ENCODE measurements at places on chromosomes 12 and 14.
A peak's percentile ranks its signal among the peaks of the same experiment; 100 is the strongest.

GRCh38 chr12:111842556-111843396, 748 bp downstream of the MAPKAPK5 start:
- no peak for DNase-seq

DNA sequence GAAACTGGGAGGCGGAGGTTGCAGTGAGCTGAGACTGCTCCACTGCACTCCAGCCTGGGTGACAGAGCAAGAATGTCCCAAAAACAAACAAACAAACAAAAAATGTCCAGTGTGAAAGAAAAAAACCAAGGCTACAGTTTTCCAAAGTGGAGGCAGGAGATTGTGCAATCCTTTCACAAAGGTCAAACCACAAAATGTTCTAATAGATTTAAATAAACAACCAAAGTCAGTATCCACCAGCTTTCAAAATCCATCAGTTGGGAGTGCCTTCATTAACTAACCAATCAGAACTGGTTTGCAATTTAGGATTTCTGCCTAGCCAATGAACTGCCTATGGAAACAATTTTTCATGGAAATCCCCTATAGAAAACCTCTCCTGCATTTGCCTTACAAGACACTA, 52.3 kb upstream of the TRIM9 start:
- DNase-seq, result no peak

DNA sequence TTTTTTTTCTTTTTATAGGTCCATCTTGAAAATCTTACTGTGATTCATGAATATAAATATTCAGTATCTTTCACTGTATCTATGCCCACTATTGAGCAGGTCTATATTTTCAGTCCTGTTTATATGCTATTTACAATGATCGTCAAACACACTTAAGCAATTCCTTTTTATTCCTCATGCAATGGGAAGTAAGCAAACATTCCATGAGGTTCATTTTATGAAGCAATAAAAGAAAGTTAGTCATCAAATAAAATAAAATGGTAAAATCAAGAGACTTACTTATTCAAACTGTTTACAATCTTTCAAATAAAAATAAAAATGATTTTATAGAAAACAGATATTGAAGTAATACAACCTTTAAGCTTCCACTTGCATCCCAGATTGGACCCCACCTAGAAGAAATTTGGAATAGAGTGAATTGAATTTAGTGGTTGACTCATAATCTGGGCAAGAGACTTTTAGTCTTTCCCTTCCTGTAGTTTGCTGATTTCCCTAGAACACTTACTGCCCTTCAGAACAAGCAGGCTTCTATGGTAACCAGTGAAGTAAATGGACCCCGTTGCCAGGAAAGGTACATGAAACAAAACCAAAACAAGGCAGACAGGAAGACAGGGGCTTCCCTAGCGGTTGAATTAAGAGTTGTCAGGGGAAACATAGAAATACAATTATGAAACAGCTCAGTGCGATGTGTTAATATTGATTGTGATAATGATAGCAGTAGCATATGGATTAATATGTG, 241.0 kb upstream of the ATP2B1 start:
- peak; percentile 21 for DNase-seq

DNA sequence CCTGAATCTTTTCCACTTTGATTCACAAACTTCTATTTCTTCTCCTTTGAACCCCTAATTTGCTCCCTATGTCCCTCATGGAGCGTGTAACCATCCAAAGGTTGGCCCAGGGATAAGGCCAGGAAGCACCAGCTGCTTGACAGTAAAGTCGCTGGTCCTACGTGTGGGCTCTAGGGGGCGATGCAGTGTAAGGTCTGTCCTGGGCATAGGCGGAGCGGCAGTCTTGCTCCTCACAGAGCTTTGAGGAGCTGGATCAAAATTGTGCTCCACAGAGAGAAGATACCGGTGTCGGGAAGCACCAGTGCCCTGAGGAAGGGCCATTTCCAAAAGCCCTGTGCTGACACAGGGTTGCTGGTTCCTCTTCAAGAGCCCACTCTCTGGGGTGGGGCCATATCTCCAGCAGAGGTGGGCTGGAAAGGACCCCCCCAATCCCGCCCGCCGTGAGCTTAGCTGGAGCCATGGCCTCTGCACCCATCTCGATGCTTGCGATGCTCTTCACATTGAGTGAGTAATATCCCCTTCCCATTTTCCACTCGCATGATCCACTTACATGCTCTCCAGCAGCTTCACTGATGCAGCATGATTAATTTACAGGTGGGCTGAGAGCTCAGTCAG, 49.9 kb upstream of the OR4E1 start:
- DNase-seq, result no peak

DNA sequence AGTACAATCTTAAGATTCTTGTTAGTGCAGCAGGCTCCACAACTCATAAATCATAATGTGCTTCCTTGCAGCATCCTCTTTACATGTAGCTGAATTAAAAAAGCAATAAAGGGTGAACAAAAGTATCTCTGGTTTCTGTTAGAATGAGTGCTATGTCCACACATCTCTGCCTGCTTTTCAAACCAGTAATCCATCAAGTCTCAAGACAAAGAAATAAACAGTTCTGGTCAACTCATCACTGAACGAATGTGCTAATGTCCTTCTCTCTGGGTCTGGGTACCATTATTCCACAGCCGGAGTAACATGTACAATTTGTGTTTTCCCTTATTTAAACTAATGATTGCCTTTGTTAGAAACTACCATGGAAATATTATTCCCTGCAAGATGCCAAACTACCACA, 273.0 kb upstream of the USP15 start:
- no peak for DNase-seq

DNA sequence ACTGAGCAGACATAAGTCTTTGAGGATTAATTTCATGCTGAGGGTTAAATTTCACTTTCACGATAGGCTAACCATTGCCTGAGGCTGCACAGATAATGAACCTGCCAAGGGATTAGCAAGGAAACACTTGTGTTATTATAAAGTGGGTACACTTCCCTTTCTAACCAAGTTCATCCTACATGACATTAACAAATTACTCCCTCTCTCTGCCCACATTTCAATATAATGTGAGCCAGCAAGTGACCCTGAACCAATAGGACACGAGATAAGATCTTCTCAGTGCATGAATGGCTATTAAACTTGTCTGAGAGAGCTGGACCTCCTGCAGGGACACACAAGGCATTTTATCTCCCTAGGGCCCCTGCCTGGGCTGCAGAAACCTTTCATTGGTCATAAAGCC, 173.5 kb downstream of the PAX9 start:
- DNase-seq, result no peak

- DNase-seq, result no peak
Observed at GRCh38 chr14:52068615-52069306, at the start of gene NID2. Gene NID2 (minus strand): TSS chr14:52069059. CDS start chr14:52068994, 65 bp downstream.

DNA sequence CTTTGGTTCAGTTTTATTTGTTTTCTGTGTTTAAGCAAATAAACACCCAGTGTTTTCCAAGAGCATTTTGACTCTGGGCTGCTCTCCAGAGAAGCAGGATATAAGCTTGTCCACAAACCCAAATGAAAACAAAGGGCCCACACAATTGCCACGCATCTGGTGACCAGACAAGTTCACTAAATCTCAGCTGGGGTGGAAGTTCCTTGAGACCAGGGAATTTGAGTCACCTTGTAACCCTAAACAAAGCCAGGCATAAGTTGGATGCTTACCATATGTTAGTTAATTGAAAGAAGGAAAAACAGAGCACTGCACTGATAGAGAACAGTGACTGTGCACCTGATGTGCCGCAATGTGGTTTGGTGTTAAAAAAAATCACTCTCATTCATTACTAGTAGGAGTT, 1.6 kb upstream of the TXNRD1 start:
- DNase-seq, result no peak

DNA sequence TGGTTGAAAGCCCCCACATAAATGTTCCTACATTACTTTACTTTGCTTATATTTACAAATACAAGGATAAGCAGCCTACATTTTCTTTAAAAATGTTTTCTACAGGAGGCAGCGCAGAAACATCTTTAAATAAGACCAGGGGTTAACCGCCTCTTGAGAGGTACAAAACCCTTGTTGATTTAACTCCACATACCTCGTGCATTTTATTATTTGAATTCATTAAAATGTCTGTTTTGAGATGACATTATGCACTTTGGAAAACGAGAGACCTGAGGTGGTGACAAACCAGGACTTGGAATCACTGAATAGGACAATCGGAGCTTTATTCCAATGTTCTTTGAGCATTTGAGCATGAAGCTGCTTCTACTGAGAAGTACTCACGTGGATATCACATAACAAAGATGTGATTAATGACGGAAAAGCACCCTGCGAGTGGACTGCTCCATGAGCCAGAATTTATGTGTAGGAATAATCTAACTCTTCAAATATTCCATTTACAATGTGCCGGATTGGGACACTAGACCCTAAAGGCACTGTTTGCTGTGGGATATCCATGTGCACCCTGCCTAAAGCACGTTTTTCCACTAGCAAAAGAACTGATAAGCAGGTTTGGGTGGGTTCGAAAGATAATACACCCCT, 746 bp upstream of the DUSP16 start:
- no peak for DNase-seq

DNA sequence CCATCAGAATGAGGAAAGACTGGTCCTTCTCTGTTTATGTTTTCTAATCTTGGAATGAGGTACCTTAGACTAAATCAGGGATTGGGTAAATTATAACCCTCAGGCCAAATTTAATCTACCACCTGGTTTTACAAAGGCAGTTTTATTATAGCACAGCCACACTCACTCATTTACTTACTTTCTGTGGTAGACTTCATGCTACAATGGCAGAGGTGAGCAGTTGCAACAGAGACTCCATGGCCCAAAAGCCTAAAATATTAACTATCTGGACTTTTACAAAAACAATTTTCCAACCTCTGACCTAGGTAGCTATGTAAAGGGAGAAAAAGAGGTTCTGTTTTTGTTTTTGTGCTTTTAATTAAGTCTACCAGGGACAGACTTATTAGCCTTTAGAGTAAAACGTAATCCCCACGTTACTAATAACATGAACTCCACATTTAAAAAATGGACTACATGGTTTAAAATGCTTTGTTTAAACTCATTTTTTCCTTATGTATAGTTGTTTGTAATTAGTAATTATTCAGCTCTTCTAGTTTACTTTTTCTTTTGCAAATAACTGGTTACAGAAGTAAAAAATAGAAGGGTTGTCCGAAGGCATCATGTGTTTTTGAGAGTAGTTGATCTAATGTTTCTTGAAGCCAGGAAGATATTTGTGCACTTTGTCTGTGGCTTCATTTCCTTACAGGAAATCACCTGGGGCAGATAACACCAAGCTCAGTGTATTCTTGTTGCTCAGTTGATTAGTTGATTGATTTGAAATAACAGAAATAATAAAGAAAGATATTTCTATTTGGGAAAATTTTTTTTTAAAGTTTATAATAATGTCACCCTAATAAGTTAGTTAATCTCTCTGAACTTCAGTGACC, 57.6 kb upstream of the ATP2B1 start:
- no peak for DNase-seq

GRCh38 chr12:106192659-106193393, 54.1 kb upstream of the NUAK1 start:
- DNase-seq, result no peak

DNA sequence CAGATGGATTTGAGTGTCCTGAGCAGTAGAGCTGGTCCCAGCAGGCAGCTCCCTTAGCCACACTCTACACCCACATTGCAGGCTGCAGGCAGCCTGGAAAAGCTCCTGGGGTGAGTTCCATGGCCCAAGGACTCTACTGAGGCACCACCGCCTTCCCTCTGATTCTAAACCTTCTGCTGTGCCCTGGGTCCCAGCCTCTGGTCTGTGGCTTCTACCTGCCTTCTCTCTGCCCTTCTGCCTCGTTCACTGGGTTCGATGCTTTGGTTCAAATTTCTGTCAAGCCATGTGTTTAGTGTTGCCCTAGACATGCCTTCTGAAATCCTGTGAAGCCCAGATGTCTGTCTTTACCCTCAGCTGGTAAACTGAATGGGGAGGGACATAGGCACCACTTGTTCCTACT, 1.5 kb upstream of the FGF6 start:
- no peak for DNase-seq
